CD8-positive, alpha-beta T cell (primary cell): ENCODE measurements at places on chromosomes 5 and 9.

GRCh38 chr9:107173422-107174180, 109.5 kb upstream of the RAD23B start:
- DNase-seq = no peak

DNA sequence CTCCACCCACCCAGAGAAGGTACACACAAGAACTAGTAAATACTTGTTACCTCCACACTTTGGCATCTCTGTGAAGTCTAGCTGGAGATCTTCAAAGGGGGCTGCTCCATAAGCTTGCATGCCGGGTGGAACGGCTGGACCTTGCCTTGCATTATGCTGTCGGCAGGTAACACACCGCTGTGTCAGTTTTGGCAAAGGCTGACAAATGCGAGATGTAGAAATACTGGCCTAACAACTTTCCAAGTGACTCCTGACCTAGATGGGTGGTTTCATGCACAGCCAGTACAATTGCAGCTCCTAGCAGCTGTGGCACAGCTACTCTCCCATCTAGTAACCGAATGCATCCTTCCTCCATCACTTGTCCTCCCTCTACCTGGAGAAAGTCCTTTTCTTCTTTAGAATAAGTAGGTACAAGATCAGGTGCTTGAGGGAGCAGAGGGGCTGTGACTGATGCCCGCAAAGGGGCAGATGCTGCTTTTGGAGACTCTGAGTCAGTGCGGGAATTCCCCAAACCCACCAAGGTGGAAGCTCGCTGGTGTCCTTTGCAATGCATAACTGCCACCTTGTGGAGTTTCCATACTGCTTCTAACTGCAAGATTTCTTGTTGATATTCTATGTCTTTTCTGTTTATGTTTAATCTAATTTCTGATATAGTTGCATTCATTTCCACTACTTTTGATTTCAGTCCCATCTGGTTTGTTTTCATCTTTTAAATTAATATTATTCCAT, 78.4 kb downstream of the TMEM161B start:
- DNase-seq = peak; percentile 21

GRCh38 chr9:101481261-101481660, 45.7 kb upstream of the ALDOB start:
- no peak for DNase-seq

- DNase-seq = no peak
These were observed 183.7 kb downstream of the HCN1 start for GRCh38 chr5:45512521-45512920.

GRCh38 chr5:153895266-153895665, 143.4 kb downstream of the FAM114A2 start:
- no peak for DNase-seq

GRCh38 chr5:158283397-158283796, 424.5 kb upstream of the CLINT1 start:
- DNase-seq = no peak
